ENCODE measurements at places on chromosomes 2 and 18.

DNA sequence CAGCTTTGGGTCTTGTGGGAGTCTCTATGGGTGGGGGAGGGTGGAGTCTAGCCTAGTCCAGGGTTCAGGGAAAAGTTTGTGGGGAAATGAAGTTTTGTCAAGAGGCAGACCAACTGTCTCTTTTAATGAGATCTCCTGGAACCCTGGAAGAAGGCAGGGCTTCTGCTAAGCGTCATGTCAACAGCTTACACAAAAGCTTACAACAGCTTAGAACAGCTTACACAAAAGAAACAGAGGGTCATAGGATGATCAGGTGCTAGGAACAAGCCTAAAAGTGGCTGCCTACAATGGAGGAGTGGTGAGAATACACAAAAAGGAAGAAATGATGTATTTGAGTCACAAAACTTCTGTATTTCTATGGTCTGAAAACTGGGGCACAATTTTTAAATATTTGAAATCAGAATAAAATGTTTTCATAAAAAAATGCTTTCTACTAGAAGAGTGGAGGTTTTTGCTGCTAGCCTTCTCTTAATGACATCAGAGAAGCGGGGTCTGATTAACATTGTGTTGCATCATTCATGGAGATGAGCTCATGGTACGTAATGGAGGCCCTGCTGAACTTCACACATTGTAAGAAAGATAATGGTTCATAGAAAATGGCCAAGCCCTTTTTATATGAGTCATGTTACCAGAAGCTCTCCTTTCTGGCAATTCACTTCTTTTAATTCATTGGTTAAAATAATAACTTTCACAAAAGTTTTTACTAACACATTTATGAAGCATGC lies 351.0 kb downstream of the PIK3C3 start:
- DNase-seq = no peak

GRCh38 chr2:20177556-20178248 lies 47.2 kb downstream of the SDC1 start:
- no peak for DNase-seq

GRCh38 chr2:236799391-236800026 lies 229.9 kb downstream of the ACKR3 start:
- no peak for DNase-seq

GRCh38 chr18:65091744-65092329 lies 659.0 kb upstream of the CDH7 start:
- DNase-seq = no peak

DNA sequence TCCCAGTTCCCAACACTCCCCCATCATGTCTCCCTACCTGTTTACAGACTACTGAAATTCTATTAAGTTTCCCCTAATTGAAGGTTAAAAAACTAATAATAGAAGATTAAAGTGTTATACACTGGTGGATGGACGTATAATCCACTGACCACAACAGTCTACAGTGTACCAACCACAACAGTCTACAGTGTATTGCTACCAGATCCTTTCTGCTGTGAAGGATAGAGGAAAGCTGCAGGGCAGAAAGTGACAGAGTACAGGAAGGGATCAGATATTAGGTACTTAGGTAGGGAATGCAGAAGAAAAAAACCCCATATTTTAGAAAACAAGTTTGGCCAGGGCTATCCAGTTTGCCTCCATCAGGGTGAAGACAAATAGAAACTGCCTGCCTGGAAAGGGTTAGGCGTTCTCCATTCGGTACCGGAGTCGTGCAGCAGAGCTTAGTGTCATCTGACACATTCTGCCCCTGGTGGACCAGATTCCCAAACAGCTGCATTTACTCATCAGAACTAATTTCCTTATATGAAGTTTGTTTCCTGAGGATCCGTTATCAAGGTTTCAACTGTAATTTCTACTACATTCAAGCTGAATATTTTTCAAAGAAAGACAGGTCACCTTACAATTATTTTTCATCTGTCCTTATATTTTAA lies 49.9 kb downstream of the KLF7 start:
- no peak for DNase-seq

GRCh38 chr2:188788621-188789020 lies 185.6 kb upstream of the COL3A1 start:
- no peak for DNase-seq

DNA sequence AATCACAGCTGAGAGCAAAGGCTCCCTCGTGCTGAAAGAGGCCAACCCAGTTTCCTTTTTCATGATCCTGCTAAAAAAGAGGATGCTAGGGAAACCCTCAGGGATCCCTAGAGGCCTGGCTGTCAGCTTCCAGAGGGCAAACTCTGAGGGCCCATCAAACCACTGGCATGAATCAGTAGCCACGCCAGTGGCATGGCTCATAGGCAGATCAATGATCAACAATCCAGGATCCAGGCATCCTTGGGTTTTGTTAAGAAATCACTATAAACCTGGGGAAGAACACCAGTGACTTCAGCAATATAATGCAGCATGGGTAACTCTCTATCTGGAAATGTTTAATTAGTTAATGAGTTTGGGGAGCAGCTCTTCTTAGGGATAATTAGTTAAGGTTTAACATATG lies 286.5 kb downstream of the C1D start:
- DNase-seq = no peak

DNA sequence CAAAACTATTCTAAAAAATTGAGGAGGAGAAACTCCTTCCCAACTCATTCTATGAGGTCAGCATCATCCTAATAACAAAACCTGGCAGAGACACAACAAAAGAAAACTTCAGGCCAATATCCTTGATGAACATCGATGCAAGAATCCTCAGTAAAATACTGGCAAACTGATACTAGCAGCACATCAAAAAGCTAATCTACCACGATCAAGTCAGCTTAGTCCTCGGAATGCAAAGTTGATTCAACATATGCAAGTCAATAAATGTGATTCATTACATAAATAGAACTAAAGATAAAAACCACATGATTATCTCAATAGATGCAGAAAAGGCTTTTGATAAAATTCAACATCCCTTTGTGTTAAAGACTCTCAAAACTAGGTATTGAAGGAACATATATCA lies 63.1 kb downstream of the EHBP1 start:
- DNase-seq = no peak

GRCh38 chr2:66318009-66318561 lies 116.8 kb upstream of the MEIS1 start:
- no peak for DNase-seq

DNA sequence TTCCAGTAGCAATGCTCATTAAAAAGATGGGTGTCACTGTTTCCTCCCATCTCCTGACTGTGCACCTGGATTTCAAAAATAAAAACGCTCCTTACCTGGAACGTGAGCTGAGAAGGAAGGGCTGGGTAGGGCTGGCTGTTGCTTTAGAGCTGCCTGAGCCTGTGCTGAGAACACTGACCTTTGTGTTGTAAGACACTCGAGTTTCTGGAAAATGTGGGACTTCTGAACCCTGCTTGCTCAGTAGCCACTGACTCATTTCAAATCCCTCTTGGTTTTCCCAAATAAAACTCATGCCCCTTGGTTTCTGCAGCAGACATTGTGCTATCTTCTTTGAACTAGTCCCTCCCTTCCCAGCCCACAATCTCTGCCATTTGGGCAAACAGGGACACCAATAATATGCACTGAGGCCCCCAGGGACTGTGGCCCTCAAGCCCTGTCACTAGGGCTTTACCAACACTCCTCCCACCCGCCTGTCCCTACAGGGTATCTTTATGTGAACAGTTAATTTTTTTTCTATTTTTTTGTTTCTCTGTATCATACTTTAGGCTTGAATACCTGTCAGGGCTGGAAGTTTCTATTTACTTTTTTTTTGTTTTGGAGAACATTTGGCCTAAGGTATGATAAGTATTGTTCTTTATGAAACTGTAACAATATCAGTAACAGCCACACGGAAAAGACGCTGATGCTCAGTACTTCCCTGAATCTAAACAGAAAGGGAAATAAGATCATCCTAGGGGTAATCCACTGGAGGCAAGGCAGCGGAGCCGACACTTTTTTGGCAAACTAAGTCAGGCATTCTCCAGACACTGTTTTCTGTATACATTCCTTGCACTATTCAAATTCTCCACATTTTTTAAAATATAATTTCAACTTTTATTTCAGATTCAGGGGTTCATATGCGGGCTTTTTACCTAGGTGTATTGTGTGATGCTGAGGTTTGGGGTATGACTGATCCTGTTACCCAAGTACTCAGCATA lies 280.2 kb downstream of the STK39 start:
- no peak for DNase-seq

DNA sequence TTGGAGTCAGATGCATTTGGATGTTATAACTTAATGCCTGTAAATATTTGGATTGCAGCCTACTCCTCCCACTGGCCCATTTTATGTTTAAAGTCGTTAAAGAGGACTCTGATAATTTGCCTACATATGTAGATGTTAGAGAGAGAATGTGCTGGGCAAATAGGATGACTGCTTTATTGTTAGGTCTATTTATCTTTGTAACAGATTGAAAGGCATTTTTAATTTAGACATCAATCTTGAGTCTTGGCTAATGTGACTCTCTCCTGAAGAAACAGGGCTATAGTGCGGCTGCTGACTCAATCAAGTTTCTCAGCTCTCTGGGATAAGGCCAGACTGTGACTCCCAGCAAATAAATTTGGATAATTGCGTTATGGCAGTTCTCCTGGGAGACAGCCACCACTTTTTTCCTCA lies 1101.4 kb downstream of the CBLN2 start:
- DNase-seq = no peak

DNA sequence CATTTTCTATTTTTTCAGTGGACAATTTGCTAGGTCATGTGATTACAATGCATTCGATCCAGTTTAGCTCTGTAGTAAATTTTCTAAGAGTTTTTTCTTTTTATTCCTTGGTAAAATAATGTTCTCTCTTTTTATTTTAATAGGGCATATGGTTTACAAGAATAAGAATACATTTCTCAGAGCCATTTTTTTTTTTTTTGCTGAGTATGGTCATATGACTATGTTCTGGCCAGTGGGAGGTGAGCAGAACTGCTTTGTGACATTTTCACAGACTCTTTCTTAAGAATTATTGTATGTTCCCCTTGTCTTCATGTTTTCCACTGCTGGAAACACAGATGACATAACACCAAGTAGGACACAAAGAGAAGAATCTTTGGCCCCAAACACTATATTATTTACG lies 626.6 kb upstream of the FSHR start:
- DNase-seq = no peak

- DNase-seq = no peak
These were observed 93.9 kb downstream of the RHOB start for GRCh38 chr2:20540587-20541293.

DNA sequence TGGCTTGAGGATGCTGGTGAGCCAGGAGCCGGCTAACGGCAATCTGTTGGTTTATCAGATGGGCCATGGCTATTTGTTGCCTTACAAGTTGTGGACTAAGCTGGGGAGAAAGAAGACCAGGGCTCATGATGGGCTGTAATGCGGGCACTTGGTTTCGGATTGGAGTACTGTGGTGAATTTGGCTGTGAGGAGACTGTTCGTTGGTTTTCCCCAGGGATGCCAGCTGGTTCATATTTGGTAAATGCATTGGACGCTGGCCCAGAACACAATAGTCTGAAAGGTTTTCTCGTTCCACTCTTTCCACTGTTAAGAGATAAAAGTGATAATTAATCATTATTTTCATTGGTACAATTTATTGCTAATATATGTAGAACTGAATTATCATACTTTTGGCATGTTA lies 108.9 kb downstream of the SATB2 start:
- DNase-seq = no peak

DNA sequence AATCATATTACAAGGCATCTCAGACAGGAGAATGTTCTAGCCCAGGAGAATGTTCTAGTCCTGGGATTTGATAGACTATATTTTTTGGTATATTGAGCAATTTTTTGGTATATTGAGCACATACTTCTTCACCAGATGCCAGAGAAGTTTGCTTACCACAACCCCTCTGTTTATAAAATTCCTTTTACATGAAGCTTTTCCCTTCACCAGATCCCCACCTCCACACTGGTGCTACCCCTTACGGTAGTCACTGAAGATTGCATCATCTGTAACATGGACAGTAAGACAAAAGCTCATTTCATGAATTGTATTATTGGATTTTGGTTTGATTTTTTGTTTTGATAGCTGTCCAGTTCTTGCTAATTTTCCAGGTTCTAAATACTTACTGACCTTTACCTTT lies 7.2 kb upstream of the HNMT start:
- no peak for DNase-seq

DNA sequence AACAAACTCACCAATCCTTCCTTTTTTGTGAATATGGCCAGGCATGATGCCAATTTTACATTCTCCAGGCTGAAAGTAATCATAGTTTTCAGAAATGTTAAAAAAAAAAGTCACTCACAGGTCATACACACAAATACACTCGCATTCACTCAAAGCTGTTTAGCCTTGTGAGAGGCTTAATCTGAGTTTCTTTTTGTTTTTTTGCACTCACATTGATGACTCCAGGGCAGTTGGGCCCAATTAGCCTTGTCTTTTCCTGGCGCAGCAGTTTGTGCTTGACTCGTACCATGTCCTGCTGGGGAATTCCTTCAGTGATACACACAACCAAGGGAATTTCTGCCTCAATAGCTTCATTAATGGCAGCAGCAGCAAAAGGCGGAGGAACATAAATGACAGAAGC lies 18.0 kb downstream of the SUCLG1 start:
- no peak for DNase-seq

- DNase-seq = no peak
These were observed 84.8 kb upstream of the RASGRP3 start for GRCh38 chr2:33391529-33392255.

DNA sequence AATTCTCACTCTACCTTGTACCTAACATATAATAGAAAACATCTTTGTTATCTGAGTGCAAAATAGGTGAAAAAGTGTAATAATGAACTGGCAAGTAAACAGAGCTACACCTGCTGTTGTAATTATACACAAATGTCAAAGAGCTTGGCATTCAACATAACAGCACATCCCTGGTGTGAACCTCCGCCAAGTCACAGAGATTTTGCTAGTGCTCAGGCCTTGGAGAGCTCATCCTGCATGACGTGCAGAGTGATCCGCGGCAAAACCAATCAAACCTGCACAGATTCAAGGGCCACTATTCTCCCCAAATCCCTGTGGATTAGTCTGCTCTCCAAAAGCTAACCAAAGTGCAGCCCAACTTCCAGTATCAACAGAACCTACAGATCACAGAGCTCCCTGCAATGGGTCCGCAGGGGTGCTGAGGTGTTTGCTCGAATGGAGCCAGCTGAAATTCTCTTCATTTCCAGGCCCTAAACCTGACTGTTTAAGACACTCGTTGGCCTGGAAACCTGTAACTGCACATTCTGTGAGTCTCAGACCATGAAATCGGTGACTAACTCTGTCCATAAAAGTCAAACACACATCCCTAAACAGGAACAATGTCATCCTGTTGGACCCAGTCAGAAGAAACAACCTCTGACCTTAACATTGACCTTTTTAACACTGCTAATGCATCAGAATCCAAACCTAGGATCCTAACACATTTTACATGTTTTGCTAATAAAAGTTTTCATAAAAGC lies 111.8 kb downstream of the EPB41L3 start:
- no peak for DNase-seq

- DNase-seq = no peak
These were observed 105.8 kb downstream of the SPP2 start for GRCh38 chr2:234156326-234156725.

DNA sequence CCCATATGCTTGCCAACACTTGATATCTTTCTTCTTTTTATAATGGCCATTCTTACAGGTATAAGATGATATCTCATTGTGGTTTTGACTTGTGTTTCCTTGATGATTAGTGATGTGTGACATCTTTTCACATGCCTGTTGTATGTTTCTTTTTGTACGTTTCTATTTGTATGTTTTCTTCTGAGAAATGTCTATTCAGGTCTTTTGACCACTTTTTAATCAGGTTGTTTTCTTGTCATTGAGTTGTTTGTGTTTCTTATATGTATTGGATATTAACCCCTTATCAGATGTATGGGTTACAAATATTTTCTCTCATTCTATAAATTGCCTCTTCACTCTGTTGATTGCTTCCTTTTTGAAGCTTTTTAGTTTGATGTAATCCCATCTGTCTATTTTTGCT lies 42.4 kb downstream of the ABCB11 start:
- DNase-seq = no peak
